Iris pigment epithelial cell (primary cell): ENCODE measurements at places on chromosomes 5 and 9.

- DNase-seq: peak; percentile 90
Measured at GRCh38 chr9:135500525-135501260, at the start of gene MRPS2. TSS of gene MRPS2 (plus strand) at chr9:135500682. CDS start at chr9:135500711, 29 bp downstream.

GRCh38 chr5:51383131-51384121 is at the start of gene ISL1:
TSS of gene ISL1 (plus strand) at chr5:51383448. CDS start at chr5:51383672, 224 bp downstream.
- DNase-seq: peak; percentile 80

DNA sequence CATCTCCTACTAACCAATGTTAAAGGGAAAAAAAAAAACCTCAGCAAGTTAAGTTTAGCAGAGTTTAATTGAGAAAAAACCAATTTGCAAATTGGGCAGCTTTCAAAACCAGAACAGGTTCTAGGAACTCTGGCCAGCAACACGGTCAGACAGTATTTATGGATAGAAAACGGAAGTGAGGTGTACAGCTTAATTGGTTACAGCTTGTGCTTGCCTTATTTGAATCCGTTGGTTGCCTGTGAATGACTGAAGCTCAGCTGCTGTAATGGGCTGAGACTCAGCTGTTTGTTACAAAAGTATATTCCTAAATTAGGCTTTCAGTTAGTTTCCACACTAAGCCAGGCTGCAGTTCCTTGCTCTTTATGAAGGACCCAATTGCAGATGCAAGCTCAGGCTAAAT is 217.0 kb downstream of the SREK1 start:
- no peak for DNase-seq

- DNase-seq: peak; percentile 81
Measured at GRCh38 chr5:9544502-9545135, 1.3 kb downstream of the SEMA5A start.

GRCh38 chr9:137694962-137695875 is 76.4 kb downstream of the EHMT1 start:
- no peak for DNase-seq

DNA sequence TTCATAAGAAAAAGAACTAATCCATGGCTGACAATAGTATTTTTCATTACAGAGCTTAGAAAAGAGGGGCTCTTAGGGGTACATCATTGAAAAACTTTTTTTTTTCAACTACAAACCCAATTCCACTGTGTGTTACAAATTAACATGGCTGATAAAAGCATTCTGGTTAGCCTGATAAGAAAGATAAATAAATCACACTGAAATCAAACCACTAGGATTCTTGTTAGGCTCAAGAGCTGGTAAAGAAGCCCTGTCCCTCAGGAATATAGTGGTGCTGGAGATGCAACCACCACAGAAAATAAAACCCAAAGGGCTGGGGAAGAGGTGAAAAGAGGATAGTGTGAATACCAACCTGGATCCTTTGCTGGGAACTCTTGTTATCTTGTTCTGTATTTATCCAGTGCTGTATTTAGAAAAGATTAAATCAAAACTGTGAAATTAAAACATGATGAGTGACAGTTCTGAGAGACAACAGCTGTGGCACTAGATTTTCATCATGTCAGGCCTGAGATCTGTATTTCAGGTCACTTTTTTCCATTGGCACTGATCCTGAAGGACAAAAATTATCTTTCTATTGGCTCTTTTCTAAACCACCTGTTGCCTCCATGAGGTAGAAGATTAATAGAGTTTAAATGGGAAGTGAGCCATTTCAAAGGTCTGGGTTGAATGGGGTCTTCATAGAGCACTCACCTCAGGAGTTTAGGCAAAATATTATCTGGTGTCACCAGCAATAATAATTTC is 118.6 kb downstream of the ARRDC3 start:
- DNase-seq: no peak
